Stimulated activated CD4-positive, alpha-beta T cell treated with anti-CD3 and anti-CD28 coated beads, Interleukin-4, amount 100 ng/mL, for 1 hour (primary cell): ENCODE measurements at places on chromosomes 5 and 9.

DNA sequence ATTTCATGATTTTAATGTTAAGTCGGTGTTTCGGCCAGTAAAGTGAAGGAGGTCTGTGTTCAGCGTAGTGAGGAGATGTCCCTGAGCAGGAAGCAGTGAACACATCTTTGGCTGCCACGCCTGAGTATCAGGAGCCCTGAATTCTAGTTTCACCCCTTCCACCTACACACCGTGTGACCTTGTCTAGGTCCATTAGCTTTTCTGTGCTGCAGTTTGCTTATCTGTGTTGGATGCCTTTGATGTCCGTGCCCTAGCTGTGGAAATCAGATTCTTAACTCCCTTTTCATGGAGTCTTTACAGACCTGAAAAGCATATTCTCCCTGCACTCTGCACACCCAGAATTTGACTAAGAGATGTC is 601 bp downstream of the FBXO38 start:
- DNase-seq, result no peak

- no peak for DNase-seq
Measured at GRCh38 chr9:32886021-32886420, 102.7 kb downstream of the TMEM215 start.

DNA sequence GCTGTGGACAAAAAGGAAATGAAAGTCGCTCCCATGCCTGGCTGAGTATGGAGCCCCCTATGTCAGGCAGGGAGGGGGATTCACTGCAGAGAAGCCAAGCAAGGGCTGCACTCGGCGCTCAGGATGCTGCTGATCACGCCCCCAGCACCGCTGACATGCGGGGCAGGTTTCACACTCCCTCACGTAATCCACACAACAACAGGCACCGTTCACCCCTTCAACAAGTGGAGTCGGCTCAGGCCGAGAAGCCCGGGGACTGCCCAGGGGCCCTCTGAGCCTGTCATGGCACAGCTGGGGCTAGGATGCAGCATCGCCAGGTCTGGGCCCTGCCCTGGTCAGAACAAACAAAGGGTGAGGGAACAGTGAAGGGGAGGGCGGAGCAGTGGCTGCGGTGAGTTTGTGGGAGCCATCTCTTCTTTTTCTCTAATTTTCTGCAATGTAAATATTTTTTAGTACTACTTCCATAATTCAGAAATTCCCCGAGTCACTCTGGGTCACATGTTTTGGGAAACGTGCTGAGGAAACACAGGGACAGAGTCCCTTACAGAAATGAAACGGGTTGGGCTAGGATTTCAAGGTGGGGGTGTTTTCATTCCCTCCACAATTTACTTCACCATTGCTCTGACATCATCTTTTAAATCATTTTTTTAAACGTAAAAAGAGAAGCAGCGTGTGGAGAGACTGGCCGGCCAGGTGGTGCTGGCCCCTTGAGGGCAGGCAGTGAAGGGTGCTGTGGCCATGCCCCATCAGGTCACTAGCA is 49.8 kb downstream of the PRRT1B start:
- no peak for DNase-seq

DNA sequence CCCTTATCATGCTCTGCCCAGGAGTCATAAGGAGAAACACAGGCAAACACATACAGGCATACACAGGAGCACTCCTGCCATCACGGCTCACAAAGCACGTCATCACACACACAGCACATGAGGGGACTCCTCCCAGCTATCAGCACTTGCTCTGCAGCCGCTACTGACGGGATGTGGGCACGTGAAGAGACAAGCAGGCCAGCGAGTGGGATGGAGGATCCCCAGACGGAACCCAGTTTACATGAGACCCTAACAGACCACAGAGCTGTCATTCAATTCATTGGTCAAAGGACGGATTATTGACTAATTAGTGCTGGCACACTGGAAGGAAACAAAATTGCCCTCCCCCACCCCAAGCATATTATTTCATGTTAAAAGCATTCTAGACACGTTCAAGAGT is 53.6 kb downstream of the SEMA4D start:
- DNase-seq, result peak; percentile 56

DNA sequence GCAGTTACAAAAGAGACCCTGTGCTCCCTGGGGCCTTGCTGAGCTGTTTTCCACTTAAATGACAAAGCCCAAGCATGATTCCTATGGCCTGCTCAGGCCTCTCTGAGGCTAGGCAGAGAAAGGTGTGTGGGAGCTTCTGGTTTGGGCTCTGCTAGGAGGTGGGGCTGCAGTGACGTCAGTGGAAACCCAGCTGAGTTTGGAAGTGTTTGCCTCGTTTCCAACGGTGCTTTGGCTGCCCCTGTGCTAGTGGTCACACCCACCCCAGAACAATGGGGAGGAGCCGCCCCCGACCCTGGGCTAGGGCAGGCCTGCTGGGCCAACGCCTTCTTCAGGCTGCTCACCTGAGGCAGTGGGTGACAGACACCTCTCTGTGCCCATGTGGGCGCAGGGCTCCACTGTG is 10.4 kb downstream of the ANGPTL2 start:
- no peak for DNase-seq

DNA sequence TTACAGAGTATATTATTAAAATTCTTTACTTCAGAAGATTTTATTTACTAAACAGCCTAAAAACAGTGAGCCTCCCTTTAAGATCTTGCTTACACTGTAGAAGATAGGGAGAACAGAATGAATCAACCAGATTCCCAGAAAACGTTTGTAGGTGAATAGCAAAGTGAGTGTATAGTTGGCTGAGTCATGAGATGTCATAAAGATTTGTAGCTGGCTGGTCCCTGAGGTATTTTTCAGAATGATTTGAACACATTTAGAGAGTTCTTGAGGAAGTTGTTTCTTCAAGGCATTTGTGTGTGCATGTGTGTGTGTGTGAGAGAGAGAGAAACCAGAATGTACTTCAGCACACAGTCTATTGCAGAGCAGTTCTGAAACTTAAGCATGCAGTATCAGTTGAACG is 159.4 kb upstream of the PRR16 start:
- DNase-seq, result no peak

DNA sequence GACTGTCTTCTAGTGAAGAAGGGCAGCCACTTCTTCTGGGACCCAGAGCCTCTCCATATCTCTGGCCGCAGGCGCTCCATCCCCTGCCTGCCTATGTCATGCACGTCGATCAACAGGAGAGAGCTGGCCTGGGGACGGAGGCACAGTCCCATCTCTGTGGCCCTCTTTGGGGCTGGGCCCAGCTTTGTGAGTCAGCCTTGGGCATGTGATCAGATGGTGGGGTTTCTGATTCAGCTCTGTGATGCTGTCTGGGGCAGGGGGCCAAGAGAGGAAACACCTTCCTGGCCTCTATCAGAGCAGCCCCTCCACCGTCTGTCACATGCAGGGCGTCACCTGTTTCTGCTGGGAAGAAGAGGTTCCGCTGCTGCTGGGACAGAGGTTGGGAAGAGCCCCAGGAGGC is 72.6 kb downstream of the MVB12B start:
- DNase-seq, result no peak

- peak; percentile 14 for DNase-seq
Measured at GRCh38 chr5:73625944-73626811, at the start of gene ARHGEF28. TSS of gene ARHGEF28 (plus strand) at chr5:73626196. CDS start at chr5:73684852, 58,656 bp downstream.

DNA sequence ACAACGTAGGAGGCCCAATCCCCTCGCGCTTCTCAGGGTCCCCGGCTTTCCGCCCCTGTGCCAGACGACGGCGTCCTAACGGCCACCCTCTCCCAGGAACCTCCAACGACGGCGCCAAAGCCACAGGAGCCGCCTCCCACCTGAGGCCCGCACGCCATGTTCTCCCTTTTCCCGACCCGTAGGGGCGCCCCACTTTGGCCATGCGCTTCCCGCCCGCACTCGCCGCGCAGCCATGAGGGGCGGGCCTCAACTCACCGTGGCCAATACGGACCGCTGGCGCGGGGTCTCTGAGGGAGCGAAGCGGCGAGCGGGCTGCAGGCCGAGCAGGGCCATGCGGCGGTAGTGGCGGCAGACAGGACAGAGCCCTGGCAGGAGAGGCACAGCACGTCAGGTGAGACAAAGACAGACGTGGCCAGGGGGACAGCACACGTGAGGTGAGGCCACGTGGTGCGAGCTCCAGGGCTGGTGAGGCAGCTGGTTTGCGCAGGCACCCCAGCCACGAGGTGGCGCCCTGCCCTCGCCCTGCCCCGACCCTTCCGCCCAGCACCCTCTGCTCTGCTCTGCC is 1005.5 kb upstream of the PTPRD start:
- no peak for DNase-seq

DNA sequence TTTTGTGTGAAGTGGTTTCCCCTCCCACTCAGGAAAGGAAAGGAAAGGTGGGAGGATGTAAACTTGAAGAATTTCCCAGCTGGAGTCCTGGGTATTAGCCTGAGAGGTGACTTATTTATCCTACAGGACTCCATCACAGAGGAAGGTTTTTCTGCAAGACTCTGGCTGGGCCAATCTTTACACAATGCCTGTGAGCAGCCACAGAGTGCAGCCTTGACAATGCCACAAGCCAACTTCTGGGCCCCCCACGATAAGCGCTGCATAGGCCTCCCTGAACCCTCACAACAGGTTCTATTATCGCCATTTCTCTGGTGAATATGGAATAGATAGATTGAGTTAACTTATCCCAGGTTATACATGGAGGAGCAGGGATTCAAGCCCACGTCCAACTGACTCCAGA is 12.4 kb downstream of the TTC39B start:
- no peak for DNase-seq

DNA sequence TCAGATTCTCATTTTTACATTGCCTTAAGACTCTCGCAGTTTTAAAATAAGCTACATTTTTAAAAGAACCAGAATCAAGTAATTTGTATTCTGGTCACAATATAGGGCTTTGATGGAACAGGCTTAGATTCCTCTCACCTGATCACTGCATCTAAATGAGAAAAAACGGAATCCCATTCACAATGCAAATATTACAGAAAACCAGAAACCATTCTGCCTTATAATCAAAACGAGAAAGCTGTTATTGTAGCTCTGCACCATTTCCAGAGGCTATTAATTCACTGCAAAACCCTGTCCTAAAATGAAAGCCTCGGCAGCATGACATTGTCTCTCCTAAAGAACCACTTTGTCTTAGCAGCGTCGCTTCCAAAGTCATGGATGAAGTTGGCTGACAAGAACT is 116.1 kb upstream of the ZNF366 start:
- no peak for DNase-seq

DNA sequence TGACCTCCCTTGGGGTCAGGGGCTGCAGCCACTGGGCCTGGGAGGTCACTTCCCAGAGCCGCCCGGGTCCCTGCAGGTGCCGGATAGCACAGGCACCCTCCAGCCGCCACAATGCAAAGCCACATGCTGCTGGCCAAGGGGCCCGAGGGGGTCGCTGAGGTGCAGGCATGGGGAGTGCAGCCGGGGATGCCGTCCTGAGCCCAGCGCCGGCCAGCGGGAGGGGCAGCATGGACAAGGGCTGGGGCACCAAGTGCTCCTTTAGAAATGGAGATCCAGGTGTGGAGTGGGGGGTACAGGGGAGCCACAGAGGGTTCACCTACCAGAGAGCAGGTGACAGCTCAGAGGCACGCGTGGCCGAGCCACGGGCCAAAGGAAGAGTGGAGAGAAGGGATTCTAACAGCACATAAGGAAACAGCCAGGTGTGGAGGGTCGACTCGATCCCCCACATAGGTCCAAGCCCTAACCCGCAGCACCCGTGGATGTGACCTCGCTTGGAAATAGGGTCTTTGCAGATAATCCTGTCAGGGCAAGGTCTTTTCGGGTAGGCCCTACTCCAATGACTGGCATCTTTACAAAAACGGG is 24.7 kb downstream of the ZDHHC11B start:
- DNase-seq, result peak; percentile 2

- no peak for DNase-seq
Measured at GRCh38 chr9:101970609-101971008, 232.2 kb upstream of the GRIN3A start.

DNA sequence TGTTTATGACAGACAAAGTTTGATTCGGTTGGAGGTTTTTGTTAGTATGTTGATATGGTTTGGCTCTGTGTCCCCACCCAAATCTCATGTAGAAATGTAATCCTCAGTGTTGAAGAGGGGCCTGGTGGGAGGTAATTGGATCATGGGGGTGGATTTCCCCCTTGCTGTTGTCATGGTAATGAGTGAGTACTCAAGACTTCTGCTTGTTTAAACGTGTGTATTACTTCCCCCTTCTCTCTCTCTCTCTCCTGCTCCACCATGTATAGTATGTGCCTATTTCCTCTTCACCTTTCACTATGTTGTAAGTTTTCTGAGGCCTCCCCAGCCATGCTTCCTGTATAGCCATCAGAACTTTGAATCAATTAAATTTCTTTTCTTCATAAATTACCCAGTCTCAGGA is 415.1 kb downstream of the HCN1 start:
- no peak for DNase-seq

DNA sequence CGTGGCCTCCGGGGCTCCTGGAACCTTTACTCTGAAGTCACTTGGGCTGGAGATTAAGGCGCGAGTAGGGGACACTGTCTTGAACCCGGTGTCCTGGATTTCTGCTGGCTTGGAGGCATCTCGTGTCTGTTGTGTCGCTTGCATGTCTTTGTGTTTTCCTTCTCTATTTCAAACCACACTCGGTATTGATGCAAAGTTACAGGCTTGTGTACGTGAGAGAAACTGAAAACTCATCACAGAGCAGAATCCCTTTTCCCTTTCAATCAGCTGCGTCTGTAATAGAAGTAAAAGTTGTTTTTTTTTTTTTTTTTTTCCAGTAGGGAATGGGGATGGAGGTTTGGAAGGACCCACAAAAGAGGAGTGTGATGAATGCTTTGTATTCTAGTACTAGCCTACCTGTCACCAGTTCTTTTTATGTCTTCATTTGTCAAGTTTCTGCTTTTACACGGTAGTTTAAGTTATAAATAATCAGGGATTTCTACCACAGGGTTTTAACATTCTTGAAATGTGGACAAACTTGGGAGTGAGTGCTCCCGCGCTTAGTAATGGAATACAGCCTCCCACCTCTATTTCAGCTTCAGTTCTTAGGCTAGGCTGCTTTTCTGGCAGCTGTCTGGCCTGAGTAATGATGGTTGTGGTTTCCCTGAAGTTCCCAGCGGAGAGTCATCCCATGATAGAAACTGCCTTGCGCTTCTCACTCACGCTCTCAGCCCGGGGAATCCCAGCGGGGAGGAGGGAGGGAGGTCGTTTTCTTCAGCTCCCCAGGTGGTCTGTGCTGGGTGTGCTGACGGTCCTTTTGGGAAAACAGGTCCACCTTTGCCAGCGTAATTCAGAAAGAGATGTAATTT is 763 bp downstream of the TJP2 start:
- peak; percentile 42 for DNase-seq
